ENCODE measurements at places on chromosomes 12 and 14. TPM values are rescaled to one million over a fixed set of nuclear protein-coding genes. Genes with fewer than 3 reads are reported as not detected.

SALL2 gene
- 22.8 TPM for total RNA-seq

- no peak for DNase-seq
Observed at GRCh38 chr12:70644861-70645260, 7.6 kb upstream of the PTPRB start.

PLEKHG7 gene
- 0.25 TPM for total RNA-seq

HELB gene
- total RNA-seq = 6.7 TPM

COX8C gene
- not detected for total RNA-seq

DNA sequence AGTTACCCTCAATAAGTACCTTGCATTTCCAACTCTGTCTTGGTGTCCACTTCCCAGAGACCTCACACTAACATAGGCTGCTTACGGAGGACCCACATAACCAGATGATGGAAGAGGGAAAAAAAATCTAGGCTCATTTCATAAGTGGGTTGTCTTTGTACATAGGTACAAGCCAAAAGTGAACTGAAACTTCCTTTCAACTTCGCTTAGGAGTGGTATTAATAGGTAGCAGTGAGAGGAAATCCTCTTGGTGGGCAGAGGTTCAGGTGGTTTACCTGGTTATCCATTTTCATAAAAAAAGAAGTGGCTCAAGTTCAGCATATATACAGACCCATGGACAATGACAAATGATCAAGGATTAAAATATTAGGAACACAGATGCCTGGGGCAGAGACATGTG lies 35.8 kb upstream of the RNU6-7 start:
- DNase-seq = no peak

- no peak for DNase-seq
Observed at GRCh38 chr12:122909442-122910288, 13.7 kb upstream of the VPS37B start.
